ENCODE measurements at places on chromosomes 3 and 15. TPM values are rescaled to one million over a fixed set of nuclear protein-coding genes. Genes with fewer than 3 reads are reported as not detected.

The LRRC2 gene
- total RNA-seq, result 0.10 TPM

The IL16 gene
- total RNA-seq, result 0.98 TPM

The GP5 gene
- not detected for total RNA-seq

The LTF gene
- total RNA-seq, result under 0.01 TPM

The CKMT1B gene
- not detected for total RNA-seq

The SPG21 gene
- total RNA-seq, result 86.9 TPM

The ZNF80 gene
- not detected for total RNA-seq

The TM4SF18 gene
- 91.5 TPM for total RNA-seq

The C3orf52 gene
- 6.4 TPM for total RNA-seq

The TRPM1 gene
- 0.38 TPM for total RNA-seq

The MESP1 gene
- 0.10 TPM for total RNA-seq

The DLEC1 gene
- not detected for total RNA-seq

The PPP2R3A gene
- 17.3 TPM for total RNA-seq

The SKOR1 gene
- total RNA-seq, result 0.10 TPM

The NRG4 gene
- not detected for total RNA-seq

The ULK4 gene
- total RNA-seq, result 23.5 TPM

The LOXL1 gene
- 3.0 TPM for total RNA-seq

All from vein endothelial cell (primary cell).